ENCODE measurements at places on chromosomes 6 and 20.

GRCh38 chr6:149544646-149545257 lies 1.1 kb downstream of the PPIL4 start:
- no peak for DNase-seq

DNA sequence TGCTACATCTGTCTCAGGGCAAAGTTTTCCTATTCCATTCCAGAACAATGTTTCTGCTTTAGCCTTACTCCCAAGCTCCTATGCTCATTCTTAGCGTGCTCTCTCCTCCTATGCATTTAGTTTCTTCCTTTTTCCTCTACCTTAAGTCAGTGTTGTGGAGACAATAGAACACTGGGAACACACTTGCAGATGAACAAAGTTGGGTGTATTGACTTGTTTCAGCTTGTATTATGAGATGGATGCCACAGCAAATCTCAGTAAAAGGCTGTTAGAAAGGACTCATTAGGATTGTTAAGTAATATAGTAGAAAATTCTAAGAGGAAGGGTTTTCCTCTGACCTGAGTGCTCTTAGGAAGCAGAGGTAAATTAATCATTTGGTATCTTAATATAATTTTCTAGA lies 48.4 kb downstream of the BMP5 start:
- no peak for DNase-seq

- DNase-seq, result no peak
Observed at GRCh38 chr6:189676-190075, 102.6 kb upstream of the DUSP22 start.

GRCh38 chr6:75397171-75397570 lies 96.4 kb downstream of the FILIP1 start:
- no peak for DNase-seq

GRCh38 chr20:12256806-12257205 lies 339.1 kb downstream of the BTBD3 start:
- DNase-seq, result no peak

- DNase-seq, result no peak
Observed at GRCh38 chr20:43936104-43936770, 21.6 kb downstream of the TOX2 start.

DNA sequence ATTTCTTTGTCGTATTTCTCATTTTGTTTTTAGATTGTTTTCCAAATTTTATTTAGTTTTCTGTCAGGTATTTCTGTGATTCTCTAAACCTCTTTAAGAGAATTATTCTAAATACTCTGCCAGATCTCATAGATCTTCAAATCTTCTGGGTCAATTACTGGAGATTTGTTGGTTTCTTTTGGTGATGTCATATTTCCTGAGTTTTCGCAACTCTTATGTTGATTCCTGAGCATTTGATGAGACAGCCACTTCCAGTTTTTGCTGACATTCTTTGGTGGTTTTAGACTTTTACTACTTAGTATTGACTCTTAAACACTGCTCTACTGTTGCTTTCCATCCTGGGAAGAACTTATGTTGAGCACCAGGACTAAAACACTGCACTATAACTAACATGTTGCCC lies 21.9 kb downstream of the ADGB start:
- no peak for DNase-seq

- DNase-seq, result no peak
Observed at GRCh38 chr6:69584913-69585729, 211.7 kb downstream of the LMBRD1 start.

DNA sequence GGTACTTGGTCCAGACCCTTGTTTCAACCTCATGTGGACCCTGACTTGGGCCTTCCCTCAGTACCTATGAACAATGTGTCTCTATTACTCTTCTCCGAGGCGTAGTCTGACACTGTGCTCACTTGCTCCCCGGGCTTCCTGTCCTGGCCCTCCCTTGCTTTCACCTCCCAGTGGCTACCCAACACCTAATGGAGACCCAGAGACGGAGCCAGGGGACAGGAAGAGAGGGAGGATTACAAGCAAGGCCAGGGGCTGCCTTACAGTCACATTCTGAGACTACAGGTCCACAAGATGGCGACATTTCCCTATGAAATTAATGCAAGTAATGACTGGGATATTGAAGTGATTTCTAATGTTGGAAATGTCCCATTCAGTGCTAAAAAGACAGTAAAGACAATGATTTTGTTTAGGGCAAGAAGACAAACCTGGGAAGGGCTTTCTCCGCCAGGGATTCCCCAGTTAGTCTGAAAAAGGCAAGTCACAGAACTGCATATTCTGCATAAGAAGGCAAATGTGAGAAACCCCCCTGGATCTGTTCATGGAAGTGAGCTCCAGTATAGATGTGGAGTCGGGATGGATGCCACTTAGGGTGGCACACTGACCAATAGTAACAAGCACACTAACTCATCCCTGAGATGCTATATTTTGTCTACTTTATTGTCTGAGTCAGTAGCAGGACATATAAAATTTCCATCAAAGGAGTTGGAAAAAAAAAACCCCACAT lies 44.0 kb upstream of the ZBTB24 start:
- peak; percentile 34 for DNase-seq

All from activated CD4-positive, alpha-beta T cell treated with anti-CD3 and anti-CD28 coated beads, Interleukin-2, amount 50 U/mL, for 4 hours (primary cell).